Body of pancreas (tissue), 4 donors: ENCODE measurements at places on chromosomes 7 and 10. TPM values are rescaled to one million over a fixed set of nuclear protein-coding genes. Genes with fewer than 3 reads are reported as not detected.

Gene FEZF1
- not detected for total RNA-seq

Gene LRRC4
- 0.33 TPM for total RNA-seq

GRCh38 chr7:133931053-133931452 is 196.1 kb upstream of the LRGUK start:
- DNase-seq = no peak

- no peak for DNase-seq
These were observed 78.0 kb upstream of the TNS3 start for GRCh38 chr7:47659664-47660462.

- no peak for DNase-seq
These were observed 27.6 kb downstream of the AMZ1 start for GRCh38 chr7:2715341-2716231.

DNA sequence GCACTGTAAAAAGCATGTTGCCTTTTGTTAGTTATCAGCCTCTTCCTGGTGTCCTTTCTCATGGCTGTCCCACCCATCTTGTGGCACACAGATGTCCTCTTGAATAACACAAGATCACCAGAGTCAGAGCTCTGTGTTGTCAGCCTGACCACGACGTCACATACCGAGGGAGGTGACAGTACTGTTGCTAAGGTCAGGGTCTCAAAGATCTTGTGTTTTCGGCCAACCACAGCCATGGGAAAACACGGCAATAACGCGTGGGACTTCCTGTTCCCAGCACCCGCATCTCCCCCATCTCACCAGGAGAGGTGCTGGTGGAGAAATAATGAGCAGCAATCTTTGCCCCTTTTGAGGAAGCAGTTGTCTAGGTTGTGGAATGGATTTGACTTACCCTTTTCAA is 40.4 kb downstream of the NPVF start:
- DNase-seq = no peak

DNA sequence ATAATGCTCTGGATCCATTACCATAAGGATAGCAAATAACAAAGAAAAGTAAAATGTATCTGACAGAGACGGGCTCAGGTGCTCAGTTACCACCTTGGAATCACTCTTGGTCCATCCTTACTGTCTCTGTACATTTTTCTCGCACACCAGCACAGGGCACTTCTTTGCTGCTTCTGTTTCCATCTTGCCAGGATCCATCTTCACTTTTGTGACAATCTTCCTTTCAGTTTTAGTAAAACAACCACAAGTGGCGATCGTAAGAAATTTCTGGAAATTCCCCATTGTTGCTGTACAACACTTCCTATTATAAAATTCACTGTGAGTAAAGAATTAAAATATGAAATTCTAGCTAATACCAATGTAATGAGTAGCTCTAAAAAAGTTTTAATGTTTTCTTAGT is 695.5 kb downstream of the GRM8 start:
- DNase-seq = no peak
